ENCODE measurements at places on chromosomes 2 and 18.

DNA sequence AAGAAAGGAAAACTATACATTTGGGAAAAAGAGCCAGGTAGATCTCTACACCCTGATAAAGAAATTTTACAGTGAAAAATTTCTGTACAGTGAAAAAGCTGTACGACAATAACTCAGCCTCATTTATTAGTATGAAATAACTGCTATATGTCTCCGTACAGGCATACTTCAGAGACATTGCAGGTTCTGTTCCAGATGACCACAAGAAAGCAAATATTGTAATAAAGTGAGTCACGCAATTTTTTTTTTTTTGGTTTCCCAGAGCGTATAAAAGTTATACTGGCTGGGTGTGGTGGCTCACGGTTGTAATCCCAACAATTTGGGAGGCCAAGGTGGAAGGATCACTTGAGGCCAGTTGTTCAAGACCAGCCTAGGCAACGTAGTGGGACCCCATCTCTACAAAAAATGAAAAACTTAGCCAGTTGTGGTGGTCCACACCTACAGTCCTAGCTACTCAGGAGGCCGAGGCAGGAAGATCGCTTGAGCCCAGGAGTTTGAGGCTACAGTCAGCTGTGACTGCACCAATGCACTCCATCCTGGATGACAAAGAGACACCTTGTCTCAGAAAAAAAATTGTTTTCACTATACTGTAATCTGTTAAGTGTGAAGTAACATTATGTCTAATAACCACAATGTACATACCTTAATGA lies 28.2 kb upstream of the AMMECR1L start:
- ATAC-seq = no peak

DNA sequence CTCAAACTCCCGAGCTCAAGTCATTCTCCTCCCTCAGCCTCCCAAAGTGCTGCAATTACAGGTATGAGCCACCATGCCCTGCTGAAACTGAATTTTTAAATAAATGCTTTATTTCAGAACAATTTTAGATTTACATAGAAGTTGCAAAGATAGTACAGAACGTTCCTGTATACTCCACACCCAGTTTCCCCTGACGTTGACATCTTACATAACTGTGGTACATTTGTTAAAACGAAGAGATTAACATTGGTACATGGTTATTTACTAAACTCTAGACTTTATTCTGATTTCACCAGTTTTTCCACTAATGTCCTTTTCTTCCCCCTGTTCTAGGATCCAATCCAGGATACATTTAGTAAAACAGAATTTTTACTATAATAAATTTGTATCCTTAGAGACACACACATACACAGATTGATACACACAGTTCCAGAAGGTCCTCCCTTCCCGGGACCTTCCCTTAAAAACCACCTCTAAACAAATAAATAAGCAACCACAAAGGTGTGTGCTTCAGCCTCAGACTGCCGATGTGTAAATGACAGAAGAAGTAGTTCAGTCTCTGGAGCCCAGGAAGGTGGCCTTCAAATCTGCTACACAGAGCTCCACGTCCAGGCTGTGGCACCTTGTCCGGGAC lies 6.9 kb downstream of the NEU2 start:
- ATAC-seq = no peak

GRCh38 chr2:165950438-165950837 lies 3.1 kb downstream of the TTC21B start:
- ATAC-seq = no peak

DNA sequence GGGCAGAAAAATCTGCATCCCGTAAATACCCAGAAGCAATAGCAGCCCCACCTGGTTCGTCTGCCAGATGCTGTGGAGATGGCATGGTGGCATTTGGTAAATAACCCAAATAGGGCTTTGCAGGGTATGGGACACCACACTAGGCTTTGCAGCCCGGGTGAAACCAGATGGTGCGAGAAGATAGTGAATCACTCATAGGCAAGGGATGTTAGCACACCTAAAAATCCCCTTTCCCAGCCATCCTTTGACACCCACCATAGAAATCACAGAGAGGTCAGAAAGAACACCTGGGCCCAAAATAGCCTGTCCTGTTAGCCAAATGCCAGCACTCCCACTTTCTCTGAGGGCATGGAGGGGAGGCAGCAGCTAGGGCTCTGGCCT lies 47.6 kb downstream of the BCL11A start:
- ATAC-seq = no peak

GRCh38 chr2:38269421-38269820 lies 107.7 kb downstream of the ATL2 start:
- no peak for ATAC-seq

DNA sequence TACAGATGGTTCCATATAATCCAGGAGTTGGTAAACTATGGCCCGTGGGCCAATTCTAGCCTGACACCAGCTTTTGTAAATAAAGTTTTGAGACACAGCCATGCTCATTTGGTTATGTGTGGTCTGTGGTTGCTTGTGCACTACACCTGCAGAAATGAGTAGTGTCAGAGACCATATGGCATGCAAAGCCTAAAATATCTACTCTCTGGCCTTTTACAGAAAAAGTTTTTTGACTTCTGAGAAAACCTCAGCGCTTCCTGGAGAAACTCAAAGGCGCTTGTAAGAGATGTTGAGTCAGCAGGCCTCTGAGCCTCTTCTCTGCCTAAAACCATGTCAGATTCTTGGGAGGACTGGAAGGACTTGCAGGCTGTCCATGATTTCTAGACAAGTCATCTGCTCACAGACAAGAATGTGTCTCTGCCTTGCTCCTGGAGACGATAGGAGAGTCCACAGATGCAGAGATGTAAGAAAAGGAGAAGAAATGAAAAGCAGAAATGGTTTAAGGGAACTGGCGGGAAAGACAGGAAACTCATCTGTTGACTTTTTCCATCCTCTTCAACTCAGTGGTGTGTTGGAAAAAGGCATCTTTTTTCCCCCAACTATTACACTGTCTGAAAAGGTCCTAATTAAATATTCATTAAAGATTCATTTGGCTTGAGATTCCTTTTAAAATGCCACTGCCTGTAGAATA lies 5.2 kb downstream of the TTC39C start:
- ATAC-seq = no peak

DNA sequence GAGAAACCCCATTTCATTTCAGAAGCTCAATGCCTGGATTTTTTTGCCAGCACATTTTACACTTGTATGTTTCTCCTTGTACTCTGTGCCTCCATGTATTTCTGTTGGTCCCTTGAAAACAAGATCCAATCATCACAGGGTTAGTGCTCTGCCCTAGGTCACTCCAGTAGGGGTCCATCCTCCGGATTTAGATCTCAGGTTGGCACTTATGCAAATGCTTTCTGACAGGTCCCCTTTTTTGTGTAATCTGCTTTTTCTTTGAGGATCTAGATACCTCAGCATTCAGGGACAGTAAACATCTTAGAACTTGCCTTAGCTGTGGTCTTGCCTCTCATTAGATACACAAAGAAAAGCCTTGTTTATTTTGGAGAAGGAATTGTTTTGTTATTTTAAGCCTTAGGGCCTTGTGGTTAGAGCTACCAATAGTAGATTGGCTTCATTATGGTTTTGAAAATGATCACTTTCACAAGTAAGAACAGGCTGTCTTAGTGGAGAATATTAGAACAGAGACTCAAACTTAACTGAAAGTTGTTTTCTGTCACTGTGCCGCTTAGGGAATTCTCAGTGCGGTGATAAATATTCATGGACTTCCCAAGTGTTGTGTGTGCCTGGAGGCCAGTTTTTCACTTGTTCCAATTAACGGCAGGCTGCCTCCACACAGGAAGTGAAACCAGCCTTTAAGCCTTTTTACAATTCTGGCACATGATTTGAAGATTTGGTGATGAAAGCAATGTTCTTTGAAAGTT lies 7.8 kb downstream of the MERTK start:
- ATAC-seq = no peak

- no peak for ATAC-seq
Measured at GRCh38 chr2:20092226-20092900, 40.9 kb upstream of the LAPTM4A start.

- no peak for ATAC-seq
Measured at GRCh38 chr2:71672826-71673795, 219.8 kb downstream of the DYSF start.

GRCh38 chr2:51795248-51795888 lies 763.4 kb upstream of the NRXN1 start:
- no peak for ATAC-seq

- ATAC-seq = no peak
Measured at GRCh38 chr18:24043403-24043802, 28.8 kb downstream of the TTC39C start.

GRCh38 chr18:48983793-48984437 lies 33.1 kb upstream of the SMAD7 start:
- ATAC-seq = no peak

- ATAC-seq = peak; percentile 46
Measured at GRCh38 chr18:23401400-23402347, 51.4 kb upstream of the RIOK3 start.

- no peak for ATAC-seq
Measured at GRCh38 chr2:40363231-40363630, 88.7 kb downstream of the SLC8A1 start.

- ATAC-seq = peak; percentile 90
Measured at GRCh38 chr2:112794131-112794733, 9.9 kb upstream of the IL1A start.

DNA sequence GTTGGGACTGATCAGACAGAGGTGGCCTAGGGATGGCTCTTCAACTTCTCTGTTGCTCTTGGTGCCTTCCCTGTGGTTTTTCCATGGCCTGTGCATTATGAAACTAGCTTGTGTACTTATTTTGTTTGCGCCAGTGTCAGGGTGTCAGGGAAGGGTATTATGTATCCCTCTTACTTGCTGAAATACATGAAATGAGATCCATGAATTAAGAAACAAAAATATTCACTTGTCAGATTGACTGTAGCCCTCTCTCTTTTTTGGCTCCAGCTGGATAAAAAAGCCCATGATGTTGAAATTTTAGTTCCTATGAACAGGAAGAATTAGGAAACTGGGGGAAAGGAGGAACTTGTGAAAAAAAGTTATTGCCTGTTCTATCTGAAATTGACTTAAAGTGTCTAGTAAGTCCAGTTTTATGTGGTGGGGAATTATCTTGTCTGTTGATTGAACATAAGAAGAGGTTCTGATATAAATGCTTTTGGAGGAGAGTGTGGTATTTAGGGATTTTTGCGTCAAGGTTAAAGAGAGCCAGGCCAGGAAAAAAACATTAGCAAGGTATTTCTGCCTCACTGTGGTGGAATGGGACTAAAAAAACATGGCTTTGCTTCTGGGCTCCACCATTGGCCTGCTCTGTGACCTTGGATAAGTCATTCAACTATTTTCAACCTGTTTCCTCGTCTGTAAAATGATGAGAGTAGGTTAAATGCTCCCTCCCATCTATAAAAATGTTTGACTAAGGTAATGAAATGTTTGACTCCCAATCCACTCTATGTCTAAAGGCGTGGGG lies 12.0 kb downstream of the UGP2 start:
- ATAC-seq = peak; percentile 41

DNA sequence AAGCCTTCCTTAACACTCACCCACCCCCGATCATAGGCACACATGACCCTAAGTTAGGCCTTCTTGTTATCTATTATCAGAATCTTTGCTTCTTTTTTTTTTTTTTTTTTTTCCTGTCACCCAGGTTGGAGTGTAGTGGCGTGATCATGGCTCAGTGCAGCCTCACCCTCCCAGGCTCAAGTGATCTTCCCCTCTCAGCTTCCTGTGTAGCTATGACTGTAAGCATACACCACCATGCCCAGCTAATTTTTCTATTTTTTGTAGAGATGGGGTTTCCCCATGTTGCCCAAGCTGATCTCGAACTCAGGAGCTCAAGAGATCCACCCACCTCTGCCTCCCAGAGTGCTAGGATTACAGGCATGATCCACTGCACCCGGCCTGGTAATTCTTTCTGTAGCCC lies 328.7 kb downstream of the NR4A2 start:
- no peak for ATAC-seq

DNA sequence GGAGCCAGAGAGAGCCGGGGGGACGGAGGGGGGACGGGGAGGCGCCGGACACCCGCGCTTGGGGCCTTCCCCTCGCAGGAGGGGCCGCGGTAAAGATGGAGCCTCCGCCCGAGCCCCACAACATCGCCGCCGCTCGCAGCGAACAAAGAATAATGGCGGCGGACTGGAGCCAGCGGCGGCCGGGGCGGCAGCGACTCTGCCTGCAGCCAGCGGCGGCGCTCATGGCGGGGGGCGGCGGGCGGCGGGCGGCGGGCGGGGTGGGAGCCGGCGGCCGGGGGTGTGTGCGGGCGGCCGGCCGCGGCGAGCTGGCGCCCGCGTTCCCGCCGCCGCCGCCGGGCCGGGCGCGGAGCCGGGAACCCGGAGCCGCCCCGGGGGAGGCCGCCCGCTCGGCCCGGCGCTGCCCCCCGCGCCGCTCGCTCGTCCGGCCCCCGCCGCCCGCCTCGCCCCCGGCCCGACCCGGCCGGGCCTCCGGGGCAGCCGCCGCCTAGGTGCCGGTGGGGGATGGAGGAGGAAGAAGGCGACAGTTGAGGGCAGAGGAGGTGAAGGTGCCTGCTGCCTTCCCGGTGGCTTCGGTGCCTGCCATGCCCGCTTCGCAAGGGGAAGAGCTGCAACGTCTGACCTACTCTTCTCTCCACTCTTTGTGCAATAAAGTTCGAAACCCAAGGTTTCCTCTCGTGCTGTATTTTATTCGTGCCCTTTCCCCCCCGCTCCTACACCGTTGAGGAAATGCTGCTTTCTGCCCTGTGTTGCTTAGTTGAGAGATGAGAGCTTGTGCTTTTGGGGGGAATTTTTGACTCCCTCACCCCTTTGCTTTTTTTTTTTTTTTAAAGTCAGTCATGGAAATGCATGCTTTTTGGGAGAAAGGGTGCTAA lies 634 bp downstream of the CREB1 start:
- ATAC-seq = peak; percentile 4

- no peak for ATAC-seq
Measured at GRCh38 chr2:74849228-74849892, 15.4 kb downstream of the HK2 start.

DNA sequence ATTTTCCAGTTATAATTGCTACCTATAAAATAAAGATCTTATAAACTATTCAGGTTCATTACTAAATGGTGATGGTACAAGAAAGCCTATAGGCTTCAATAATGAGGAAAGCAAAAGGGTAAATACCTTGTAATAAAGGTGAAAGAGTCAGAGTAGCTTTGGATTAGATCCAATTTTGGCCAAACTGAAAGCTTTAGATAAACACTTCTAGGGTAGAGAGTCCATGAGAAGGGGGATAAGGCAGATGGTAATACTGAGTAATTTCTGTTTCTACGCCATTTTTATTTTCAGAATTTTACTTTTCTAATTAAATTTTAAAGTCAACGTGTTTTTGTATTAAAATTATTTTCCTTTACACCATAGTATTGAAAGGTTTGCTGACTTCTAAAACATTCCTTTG lies 9.4 kb downstream of the CASP8 start:
- no peak for ATAC-seq
